ENCODE measurements at places on chromosomes 12 and 14.

- DNase-seq, result no peak
Measured at GRCh38 chr12:92324849-92325500, 179.3 kb upstream of the BTG1 start.

- DNase-seq, result no peak
Measured at GRCh38 chr14:76413962-76414600, 38.1 kb downstream of the ESRRB start.

- no peak for DNase-seq
Measured at GRCh38 chr12:41970744-41971143, 173.9 kb downstream of the GXYLT1 start.

DNA sequence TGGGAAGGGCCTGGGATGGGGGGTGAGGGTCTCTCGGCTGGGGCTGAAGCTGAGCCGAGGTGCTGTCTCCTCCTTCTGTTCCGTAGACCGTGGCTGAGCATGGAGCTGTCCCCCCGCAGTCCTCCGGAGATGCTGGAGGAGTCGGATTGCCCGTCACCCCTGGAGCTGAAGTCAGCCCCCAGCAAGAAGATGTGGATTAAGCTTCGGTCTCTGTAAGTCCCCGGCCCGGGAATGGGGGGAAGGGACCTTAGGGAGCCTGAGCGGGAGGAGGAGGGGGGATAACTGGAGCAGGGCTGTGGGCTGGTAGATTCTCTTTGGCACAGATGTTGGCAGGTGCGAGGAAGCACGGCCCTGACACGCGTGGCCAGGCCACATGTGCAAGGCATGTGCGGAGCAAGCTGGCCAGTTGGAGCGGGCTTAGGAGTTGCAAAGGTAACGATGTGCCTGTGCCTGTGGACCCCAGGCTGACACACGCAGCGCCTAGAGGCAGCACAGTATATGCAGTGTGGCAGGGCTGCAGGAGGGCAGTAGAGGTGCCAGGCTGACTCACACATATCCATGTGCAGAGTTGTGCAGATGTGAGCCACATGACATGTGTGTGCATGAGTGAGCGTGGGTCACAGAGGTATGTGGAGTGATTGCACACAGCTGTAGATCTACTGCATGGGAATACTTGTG lies 512 bp downstream of the PDE1B start:
- no peak for DNase-seq

DNA sequence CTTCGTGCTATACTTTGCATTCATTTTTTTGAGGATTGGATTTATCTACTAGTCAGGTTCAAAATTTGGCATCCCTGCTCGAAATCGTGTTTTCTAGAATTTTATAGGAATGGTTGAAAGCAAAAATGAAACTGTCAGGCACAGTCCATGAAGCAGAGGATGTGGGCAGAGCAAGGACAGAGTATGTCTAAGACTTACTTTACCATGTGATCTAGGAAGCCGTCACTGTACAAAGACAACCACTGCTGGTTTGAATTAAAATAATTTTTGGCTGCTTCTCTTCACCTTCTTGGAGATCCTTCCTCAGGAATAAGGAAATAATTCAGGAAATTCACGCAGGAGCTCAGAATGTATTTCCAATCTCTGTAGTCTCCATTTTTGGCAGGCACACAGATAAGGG lies 31.6 kb upstream of the SGPP1 start:
- peak; percentile 2 for DNase-seq

- DNase-seq, result no peak
Measured at GRCh38 chr14:90570461-90570860, 173.6 kb downstream of the CALM1 start.

- DNase-seq, result no peak
Measured at GRCh38 chr12:68452078-68452715, 120.0 kb upstream of the MDM1 start.

GRCh38 chr12:38502415-38502814 lies 185.8 kb downstream of the ALG10B start:
- no peak for DNase-seq

GRCh38 chr12:49674318-49674981 lies 32.8 kb downstream of the FMNL3 start:
- no peak for DNase-seq

GRCh38 chr14:89899917-89900663 lies 54.4 kb downstream of the EFCAB11 start:
- no peak for DNase-seq

- no peak for DNase-seq
Measured at GRCh38 chr14:21252149-21252548, 17.1 kb downstream of the HNRNPC start.

- DNase-seq, result no peak
Measured at GRCh38 chr14:103514596-103515421, 7.8 kb downstream of the CKB start.

- DNase-seq, result no peak
Measured at GRCh38 chr14:67539116-67539515, 6.0 kb downstream of the PLEKHH1 start.

- no peak for DNase-seq
Measured at GRCh38 chr14:103136388-103137271, 13.4 kb downstream of the TNFAIP2 start.

DNA sequence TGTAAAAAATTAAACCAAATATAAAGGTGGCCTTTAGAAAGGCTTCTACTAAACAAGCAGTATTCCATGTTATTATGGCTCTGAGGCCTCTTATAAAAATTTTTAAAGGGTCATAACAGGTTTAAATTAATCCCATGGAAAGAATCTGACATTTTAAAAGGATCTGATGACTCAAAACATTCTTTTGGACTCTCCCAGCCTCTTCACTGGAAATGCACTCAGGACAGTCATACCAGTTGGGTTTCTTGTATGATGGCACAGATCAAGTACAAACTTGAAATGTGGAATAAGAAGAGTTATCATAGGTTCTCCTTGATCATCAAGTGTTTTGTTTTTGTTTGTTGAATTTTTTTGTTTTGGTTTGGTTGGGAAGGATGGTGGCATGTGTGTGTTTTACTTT lies 50.8 kb downstream of the PPP2R5E start:
- DNase-seq, result no peak

DNA sequence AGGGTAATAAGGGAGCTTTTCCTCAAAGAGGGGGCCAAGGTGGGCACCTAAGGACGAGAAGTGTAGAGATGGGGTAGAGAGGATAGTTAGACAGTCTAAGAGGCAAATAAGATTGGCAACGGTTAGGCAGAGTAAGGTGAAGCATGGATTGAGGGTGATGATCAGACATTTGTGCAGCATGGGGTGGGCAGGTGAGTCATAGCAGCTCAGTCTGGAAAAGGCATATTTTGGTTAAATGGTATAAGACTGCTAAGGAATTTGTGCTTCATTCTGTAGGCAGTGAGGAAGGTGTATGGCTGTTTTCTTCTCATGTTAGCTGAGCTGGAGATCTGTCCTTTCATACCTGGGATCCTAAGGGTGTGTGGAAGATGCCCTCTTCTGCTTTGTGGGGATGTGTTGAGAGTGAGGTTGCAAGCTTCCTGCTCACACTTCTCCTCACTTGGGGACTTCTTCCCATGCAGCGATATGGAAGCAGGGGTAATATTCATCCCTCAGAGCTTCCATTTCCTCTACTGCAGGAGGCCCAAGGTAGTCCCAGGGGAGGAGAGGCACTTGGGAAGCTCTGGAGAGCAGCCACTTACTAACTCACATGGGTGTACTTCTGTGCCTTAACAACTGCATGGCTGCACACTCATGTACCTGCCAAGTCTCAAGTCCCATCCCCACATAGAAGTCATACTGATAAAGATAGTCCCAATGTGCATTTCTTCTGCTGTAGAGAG lies 28.9 kb downstream of the GSG1 start:
- no peak for DNase-seq

- DNase-seq, result no peak
Measured at GRCh38 chr14:101464310-101464983, 96.8 kb upstream of the DIO3 start.

DNA sequence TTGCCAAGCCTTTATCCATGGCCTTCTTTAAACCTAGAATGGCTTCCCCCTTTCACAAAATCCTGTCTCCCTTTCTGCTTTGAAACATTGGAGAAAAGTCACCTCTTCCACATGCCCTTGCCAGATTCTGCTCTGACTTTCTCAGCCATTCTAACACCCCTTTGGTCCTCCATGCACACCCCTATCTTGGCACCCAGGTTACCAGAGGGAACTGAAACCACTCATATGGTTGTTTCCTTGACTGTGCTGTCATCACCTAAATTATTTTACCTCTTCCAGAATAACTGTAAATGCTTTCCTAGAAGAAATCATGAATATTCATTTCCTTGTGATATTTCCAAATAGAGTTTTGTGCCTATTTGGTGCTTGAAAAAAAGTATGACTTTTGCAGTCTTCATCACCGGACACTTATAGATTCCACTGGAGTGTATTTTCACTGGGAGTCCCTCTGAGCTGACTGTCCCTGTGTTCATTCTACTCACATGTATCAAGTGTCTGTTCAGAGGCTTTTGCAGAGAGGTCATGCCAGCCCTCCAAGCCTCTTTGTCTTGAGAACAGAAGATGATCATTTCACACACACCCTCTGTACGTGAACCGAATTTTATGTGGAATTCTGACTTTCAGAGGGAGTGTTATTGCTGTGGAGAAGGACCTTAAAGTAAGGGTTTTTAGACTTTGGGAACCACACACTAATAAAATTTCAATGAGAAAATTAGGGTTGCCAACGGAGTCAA lies 74.1 kb downstream of the PLXNC1 start:
- no peak for DNase-seq
